Astrocyte of the cerebellum (primary cell): ENCODE measurements at places on chromosomes 2 and 18.
A peak's percentile ranks its signal among the peaks of the same experiment; 100 is the strongest.

- no peak for DNase-seq
Observed at GRCh38 chr2:74221091-74221490, 22.7 kb downstream of the MTHFD2 start.

DNA sequence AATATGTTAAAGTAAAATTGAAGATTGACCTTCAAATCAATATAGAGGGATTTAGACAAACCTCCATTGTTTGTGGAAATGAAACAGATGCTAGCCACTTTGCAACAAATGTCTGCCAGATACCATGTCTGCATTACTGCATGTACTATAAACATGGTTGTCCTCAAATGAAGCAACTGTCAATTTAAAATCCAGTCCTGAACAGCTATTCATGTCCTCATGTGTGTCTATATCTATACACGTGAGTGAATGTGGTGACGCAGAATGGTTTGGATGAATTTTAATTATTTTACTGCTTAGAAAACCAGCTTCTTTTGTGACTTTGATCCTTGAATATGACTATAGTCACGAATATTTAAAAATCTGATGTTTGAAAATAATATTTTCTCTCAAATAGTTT is 71.5 kb downstream of the NYAP2 start:
- no peak for DNase-seq

DNA sequence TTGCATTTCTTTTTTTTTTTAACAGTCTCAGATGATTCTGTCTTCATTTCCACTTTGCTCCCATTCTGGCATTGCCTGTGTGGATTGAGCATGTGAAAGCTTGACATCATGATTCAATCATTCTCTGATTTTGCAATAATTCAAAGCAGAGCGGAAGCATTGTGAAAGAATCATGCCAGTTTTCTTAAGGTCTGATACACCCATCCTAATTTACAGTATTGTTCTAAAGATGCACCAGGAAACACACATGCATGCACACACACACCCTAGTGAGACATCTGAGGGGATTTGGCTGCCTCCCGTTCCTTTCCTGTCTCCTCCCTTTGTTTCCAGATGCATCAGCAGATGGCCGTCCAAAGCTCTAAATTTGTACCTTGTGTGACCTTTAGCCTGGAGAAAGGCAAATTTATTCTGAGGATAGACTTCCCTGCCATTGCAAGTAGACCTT is 97.3 kb downstream of the FMNL2 start:
- DNase-seq: no peak

GRCh38 chr2:70935468-70936164 is at the start of gene ATP6V1B1:
ATP6V1B1 (plus strand) TSS chr2:70935900; CDS start chr2:70935955, 55 bp downstream.
- DNase-seq: no peak

- DNase-seq: no peak
Observed at GRCh38 chr2:156704617-156705016, 268.4 kb downstream of the GPD2 start.

- DNase-seq: no peak
Observed at GRCh38 chr2:75540994-75541393, 19.7 kb downstream of the EVA1A start.

DNA sequence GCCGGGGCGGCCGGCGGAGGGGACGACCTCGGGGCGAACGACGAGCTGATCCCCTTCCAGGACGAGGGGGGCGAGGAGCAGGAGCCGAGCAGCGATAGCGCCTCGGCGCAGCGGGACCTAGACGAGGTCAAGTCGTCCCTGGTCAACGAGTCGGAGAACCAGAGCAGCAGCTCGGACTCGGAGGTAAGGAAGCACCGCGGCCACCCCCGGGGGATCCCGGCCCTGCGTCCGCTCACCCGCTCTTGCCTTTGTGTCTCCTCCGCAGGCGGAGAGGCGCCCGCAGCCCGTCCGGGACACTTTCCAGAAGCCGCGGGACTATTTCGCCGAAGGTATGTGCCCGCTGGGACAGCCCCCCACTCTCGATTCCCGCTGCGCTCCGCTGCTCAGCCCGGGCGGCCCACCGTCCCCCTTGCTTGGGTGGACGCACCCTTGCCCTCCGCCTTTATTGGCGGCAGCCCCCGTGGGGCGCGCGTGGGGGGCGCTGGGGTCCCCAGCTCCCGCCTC is 611 bp downstream of the TCF7L1 start:
- no peak for DNase-seq

DNA sequence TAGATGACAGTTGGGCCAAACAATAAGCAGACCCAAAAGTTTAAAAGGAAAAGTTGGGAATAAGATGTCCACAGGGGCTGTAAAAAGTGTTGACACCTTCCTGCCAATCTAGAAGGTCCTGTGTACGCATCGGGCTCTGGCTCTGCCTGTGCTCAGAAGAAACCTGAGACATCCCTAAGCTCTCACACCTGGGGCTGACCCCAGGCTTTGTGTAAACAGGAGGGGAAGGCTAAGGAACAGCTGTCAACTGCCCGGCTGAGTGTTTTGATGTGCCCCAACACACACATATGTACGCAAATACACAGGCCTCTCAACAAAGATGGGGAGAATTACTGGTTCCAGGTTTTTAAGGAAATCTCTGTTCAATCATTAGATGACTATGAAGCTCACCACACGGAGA is 59.5 kb downstream of the TMEM131 start:
- no peak for DNase-seq

DNA sequence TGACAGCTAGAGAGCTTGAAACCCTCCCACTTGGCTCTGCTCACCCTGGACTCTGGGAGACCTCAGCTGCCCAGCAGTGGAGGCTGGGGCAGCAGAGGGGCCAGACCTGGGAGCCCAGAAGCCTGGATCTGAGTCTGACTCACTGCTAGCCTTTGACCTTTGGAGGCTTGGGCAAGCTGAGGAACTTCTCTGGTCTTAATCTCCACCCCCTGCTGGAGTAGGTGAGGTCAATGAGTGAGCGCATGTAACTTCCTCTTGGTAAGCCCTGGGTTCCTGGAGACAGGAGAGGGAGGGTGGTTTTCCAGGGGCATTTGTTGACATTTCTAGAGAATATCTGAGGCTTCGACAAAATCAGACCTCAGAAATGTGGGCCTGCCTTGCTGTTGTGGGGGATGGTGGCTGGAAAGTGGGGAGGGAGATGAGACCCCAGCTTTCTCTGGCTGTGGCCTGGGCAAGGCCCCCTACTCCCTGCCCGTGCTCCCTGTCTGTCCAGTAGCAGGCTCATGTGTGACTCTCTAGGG is 73.0 kb upstream of the YWHAQ start:
- DNase-seq: peak; percentile 9

- peak; percentile 31 for DNase-seq
Observed at GRCh38 chr18:25976554-25976953, 113.9 kb downstream of the SS18 start.

GRCh38 chr2:106800976-106801655 is 84.9 kb downstream of the ST6GAL2 start:
- no peak for DNase-seq

DNA sequence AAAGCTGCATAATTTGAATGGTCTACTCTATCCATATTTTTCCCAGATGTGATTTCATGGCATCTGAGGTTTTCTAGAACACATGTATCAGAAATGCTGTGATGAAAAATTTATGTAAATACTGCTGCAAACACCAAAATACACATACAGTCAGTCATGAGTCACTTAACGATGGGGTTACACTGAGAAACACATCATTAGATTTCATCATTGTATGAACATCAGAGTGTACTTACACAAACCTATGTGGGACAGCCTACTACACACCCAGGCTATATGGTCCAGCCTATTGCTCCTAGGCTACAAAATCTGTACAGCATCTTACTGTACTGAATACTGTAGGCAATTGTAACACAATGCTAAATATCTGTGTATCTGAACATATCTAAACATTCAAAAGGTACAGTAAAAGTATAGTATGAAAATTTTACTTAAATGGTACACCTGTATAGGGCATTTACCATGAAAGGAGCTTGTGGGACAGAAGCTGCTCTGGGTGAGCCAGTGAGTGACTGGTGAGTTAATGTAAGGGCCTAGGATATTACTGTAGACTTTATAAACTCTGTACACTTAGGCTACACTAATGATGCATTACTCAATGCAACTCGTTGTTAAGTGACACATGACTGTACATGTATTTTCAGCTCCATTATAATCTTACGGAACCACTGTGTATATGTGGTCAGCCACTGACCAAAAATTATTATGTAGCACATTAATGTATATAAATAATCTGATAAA is 33.5 kb downstream of the PNO1 start:
- DNase-seq: peak; percentile 36

- no peak for DNase-seq
Observed at GRCh38 chr2:174493549-174494331, 6.9 kb upstream of the GPR155 start.

DNA sequence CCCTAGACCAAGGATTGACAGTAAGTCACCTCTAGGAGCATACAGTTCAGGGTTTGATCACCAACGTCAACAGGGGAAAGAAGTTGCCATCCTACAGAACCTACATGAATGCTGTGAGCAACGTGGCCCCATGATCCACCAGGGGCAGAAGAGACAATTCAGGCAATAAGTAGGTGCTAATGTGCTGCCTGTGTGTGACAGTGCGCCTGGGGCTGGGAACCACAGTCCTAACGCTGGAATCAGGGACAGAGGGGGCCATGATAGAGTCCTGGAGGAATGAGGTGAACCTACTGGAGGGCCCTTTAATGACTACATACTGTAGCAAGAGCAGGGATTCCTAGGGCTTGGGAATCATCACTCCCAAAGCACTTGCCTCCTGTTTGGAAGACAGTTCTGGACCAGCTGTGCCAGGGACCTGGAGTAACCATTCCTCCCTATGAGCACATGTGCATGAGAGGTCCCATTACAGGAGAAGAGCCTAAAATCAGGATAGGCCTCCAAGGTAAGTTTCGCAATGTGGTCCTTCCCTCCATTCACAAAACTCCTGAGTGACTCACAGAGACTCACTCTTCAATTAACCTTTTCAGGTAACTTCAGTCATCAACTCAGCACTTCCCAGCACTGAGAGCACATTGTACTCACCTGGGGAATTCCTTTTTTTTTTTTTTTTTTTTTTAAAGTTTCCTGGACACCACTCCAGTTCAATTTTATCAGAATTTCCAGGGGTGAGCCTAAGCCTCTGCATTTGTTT is 214.0 kb downstream of the TMEM163 start:
- no peak for DNase-seq

GRCh38 chr2:10331702-10332401 is 29.1 kb downstream of the HPCAL1 start:
- no peak for DNase-seq

- DNase-seq: no peak
Observed at GRCh38 chr2:121910139-121910538, 154.7 kb downstream of the TSN start.

- DNase-seq: no peak
Observed at GRCh38 chr2:179441551-179441950, 176.9 kb upstream of the SESTD1 start.

GRCh38 chr2:4101936-4102335 is 398.6 kb downstream of the DCDC2C start:
- no peak for DNase-seq

GRCh38 chr18:79723036-79723435 is 43.4 kb downstream of the CTDP1 start:
- no peak for DNase-seq

DNA sequence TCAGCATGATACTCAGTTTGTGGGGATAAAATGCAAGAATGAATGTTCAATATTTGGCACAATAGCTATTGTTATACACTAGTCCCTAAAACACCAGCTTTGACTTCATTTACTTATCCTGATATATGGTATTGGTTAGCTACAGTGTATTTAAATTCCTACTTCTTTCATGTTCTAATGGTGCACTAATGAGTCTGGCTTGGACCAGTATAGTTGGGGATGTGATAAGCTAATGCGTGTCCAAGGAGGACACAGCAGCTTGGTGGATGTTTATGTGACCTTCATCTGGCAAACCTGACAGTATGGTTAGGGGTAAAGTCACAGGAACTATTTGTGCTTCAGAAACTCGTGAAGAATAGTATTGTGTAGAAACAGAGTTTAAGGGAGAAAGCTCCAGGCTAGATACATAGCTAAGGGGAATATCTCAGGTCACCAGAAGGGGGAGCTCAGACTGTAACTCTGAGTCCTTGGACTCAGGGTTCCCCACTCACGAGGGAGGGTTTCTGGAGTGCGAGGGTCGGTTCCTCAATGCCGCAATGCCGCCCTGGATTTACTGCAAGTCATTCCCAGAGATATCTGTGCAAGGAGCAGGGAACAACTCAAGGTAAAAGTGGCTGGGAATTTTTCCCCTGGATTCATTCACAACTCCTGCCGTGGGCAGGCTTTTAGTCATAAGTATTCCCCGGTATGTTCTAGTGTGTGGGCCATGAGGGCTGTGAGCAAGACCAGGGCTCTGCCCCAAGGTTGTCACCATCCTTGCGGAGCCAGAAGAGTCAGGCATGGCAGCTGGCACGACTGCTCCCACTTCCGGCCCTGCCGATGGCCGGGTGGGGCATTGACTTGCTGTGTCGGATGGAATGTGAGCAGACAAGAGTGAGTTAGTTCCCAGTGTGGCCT is 14.5 kb downstream of the IL1R2 start:
- no peak for DNase-seq

- no peak for DNase-seq
Observed at GRCh38 chr2:128367601-128368359, 49.1 kb upstream of the HS6ST1 start.

DNA sequence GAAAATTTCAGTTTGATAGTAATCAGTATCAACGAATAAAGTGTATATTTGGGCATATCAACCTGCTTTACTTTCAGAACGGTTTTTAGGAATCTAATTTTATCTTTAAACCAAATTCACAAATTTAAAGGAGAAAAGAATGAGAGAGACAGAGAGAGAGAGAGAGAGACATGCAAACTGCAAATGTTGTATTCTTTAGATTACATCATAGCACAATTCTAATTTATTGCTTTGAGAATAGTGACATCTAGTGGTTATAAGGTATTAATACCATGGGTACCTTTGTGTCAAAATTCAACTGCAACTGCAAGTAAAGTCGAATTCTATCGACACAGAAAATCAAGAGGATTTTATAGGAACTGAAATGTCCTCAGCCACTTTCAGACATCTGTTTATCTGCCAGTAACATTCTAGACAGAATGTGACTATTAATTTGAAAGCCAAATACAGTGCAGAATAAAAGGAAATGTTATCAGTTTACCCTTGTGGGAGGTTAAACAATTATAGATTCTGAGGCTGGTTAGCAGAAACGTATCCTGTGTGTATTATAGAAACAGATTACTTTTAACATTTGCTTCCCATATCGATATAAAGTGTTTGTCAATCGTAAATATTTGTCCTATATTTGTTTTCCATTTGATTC is 529.8 kb upstream of the VRK2 start:
- DNase-seq: peak; percentile 27

- DNase-seq: no peak
Observed at GRCh38 chr2:43285987-43286386, 59.6 kb upstream of the ZFP36L2 start.
